Fibroblast of villous mesenchyme (primary cell): ENCODE measurements at places on chromosomes 3 and 15. TPM values are rescaled to one million over a fixed set of nuclear protein-coding genes. Genes with fewer than 3 reads are reported as not detected.

DNA sequence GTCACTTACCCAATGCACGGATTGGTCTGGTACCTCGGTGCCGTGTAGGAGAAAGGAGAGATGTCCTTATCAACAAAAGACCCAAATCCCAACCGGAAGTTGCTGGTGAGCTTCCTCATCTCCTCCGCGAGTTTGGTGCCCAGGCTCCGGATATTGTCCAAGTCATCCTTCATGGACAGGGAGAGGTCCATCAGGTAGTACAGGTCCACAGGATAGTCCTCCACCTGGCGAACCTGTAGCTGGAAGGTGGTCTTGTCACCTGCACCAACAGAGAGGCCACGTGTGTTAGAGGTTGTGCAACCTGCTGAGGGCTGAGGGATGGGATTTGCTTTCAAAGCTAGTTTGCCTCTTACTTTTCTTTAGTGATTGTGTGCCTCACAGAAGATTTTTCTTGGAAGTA lies 38.9 kb downstream of the ITGB5 start:
- DNase-seq: no peak

DNA sequence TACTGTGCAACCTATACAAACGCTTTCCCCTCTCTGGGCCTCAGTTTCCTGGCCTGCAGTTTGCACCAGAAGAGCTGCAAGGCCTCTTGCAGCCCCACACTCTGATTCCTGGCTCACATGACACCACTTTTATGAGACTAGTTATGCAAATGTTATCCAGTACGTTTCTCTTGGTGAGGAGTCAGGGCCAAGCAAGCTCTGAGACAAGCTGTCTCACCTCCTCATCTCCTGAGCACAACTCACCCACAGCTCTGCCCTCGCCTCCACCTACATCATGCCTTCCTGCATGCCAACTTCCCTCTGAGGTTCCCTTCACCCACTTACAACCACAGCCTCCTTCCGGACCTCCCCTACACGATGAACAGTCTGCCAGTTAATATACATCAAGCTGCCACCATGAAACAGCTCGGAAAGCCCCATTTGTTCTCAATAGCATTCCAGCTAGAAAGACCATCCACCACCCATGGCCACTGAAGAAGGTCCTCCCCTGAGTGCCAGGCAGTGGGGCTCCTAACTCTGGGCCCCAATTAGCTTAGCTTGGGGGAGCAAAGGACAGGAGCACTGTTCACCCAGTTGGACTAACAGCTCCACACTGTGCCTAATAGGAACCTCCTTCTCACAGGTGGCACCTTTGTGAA lies 25.0 kb downstream of the CRYGS start:
- DNase-seq: no peak

Gene SOX14
- not detected in 2 replicates for total RNA-seq

Gene GLT8D1
- total RNA-seq: 84.1 and 108 TPM in 2 replicates

Gene IL5RA
- not detected in 2 replicates for total RNA-seq
